ENCODE measurements at places on chromosomes 16 and 17. TPM values are rescaled to one million over a fixed set of nuclear protein-coding genes. Genes with fewer than 3 reads are reported as not detected.

GRCh38 chr17:310111-311010 lies 42.2 kb downstream of the RPH3AL start:
- DNase-seq: no peak

DNA sequence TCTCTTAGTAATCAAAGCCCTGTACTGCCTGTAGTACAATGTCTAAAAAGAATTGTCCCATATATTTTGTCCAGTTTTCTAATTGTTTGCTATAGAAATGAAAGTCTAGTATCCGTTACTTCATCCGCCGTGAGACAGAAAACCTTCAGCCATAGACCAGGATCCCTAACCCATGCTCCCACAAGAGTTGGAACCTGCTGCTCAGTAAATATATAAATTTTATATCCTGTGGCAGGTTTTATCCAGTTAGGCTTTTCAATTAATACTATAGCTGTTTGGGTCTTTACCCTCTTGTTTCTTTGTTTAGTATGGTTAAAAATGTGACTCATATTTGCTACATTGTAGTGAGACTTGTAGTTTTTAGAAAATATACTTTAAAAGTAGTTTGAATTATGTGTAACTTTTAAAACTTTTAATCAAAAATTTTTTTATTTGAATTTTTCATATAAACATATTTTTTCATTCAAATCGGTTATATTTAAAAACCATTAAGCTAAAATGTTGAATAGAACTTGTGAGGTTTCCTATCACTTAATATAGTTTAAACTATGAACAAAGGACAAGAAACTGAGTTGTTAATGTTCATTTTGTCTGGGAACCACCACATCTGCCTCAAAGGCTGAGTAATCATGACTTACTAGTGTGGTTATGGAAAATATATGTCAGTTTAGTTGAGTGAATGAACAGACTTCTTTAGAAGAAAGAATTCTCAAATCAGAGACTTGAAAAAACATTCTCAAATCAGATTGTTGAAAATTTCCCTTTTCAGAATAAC lies 54.8 kb downstream of the VMP1 start:
- DNase-seq: no peak

DNA sequence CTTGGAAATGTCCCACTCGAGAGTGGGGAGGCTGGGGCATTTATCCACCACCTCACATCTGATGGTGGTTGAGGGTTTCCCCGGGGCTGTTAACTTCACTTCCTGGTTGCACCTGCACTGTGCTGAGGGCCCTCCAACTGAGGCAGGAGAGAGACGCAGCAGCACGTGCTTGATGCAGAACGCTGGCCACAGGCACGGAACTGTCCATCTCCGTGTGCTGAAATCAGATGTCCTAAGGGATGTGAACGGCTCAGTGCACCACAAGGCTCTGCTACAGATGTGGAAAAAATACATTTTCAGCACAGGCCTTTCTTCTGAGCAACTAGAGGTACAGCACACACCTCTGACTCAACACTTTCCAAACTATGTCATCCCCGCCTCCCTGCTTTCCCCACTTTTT lies 114.8 kb upstream of the C16orf82 start:
- no peak for DNase-seq

The DYNC1LI2 gene
- 79.6 TPM for total RNA-seq

The ZP2 gene
- total RNA-seq: not detected

- no peak for DNase-seq
Measured at GRCh38 chr17:63476459-63476853, 405 bp upstream of the ACE start.

Data from ovary (tissue), 10 donors.